ENCODE measurements at places on chromosomes 6 and 20.

GRCh38 chr6:124482071-124482491 is 480.2 kb upstream of the RNF217 start:
- no peak for DNase-seq

GRCh38 chr6:44102527-44102926 is 24.7 kb downstream of the MRPL14 start:
- DNase-seq, result no peak

- peak; percentile 32 for DNase-seq
Observed at GRCh38 chr6:155314773-155315515, 660 bp upstream of the TFB1M start.

GRCh38 chr20:24131684-24132083 is 143.1 kb upstream of the GGTLC1 start:
- DNase-seq, result no peak

GRCh38 chr20:62328684-62329388 is 26.0 kb downstream of the ADRM1 start:
- no peak for DNase-seq

DNA sequence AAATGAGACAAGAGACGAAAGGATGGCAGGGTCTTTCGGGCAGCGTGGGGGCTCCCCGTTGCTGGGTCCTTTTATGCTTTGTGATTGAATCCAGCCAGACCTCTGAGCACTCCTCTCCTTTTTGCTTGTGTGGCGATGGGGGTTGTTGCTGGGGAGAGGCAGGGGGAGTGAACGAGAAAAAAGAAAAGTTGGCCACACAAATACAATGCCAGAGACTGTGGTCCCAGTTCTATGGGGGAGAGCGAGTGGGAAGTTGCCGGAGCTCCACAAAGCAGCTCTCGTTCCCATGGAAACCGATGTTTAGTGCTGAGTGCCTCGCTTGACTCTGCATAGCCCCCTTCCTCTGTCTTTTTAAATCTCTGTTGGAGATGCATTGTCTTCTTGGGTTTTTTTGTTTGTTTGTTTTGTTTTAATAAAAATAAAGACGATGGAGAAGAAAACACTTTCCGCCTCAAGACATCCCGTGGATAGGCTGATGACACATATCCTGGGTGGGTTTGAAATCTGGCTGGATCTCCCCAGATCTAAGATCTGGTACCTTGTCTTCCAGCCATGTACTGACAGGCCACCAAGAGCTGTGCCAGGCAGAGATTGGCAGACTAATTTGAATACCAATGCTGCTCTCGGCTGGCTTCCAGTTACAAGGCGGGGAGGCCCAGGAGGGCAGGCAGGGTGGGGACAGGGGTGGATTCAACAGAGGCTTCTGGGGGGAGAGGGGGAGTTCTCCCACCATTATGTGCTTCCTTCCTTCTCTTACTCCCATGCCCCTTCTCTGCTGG is 529.3 kb downstream of the QKI start:
- DNase-seq, result no peak

- no peak for DNase-seq
Observed at GRCh38 chr20:1462001-1462400, 4.6 kb downstream of the NSFL1C start.

GRCh38 chr6:91243436-91243835 is 656.6 kb upstream of the MAP3K7 start:
- no peak for DNase-seq

DNA sequence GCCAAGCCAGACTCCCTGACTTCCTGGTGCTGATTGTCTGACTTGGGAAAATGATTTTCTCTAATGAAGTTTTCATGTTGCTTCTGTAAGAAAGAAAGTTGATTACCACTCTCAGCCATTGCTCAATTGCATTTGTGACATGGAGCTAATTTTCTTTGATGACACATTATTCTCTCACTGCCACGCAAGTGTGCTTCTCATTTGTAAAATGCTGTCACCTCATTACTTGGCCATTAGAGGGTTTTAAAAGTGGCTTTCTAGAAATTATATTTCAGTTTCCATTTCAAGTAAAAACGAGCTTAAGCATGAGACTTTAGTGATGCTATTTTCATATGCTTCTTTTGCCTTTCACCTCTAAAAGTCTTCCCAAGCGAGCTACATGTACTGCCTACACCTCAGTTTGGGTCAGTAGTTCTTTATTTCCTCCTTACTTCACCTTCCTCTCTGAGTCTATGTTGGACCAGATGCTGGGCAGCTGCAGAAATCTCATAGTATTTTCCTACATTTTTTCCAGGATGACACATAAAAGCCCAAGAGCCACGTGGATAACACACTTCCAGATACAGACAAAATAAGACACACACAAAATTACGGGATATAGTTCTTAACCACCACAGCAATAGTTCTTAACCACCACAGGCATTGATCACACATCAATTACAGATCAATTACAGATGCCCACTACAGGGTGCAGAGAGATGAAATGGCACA is 6.3 kb upstream of the FAM210B start:
- DNase-seq, result no peak

DNA sequence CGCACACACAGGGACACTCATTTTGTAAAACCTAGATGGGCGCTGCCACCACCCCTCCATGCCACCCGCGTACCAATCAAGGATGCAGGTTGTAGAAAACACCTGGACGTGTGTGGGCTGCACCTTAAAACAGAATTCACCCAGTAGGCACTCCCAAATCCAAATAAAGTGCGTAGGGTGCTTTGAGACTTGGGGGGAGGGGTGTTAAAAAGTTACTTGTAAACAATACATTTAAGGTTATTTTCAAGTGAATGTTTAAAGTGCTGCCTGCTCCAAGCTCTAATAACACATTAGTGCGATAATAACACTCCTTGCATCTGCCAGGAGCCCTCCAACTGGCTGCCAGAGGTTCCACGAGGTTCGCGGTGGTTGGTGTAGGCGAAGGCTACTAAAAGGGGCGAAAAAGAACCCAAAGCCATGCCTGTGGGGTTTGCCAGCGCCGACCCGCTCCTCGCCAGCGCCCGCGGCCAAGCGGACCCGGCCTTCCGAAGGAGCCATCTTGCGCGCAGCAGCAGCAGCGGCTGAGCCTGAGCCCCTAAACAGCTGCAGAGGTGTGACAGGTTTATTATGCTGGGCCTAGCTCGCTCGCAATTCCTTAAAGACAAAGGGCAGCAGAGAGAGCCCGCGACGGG is 11.5 kb downstream of the FOXC1 start:
- no peak for DNase-seq

DNA sequence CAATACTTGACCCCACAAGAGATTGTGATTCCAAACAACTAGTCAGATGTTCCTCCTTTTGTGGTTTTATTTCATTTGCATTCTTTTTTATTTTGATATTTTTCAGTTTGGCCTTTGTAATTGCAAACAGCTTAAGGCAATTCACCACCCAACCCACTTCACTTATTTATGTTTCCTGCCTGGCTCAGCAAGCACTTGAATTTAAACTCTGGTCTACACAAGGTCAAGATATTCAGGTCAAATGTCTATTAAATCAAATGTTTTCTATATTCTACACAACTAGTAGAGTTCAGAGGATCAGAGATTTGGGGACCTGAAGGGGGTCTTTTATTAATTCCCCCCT is 100.1 kb downstream of the SGK1 start:
- DNase-seq, result no peak

DNA sequence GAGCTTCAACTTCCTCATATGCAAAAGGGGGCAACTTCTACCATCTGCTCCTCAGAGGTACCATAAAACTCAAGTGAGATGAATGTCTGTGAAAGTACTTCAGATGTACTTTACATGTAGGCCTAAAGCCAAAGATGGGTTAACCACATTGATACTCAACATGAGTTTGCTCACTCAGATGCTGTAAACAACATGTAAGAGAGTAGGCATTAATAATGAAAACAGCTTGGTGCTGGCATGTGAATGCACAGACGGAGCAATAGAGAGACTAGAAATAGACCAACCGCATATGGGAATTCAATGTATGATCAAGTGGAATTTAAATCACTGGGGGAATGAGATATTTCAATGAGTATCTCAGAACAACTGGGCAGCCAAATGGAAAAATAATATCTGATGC is 143.8 kb upstream of the CDYL start:
- no peak for DNase-seq

DNA sequence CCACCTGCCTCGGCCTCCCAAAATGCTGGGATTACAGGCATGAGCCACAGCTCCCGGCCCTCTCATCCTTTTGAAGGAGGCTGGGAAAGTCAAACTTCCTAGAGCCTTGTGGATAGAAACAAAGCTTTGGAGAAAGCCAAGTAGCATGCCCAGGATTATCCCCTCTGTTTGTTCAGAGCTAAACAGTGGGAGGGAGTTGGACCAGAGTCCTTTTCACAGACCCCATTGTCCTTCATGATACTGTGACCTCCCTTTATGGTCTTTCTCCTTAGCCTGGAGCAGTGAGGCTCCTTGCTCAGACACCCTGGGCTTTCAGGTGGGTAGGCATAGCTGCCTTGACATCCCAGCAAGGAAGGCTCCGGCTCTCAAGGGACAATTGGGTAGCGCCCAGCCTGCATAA is 25.4 kb downstream of the ARFGEF3 start:
- DNase-seq, result no peak

DNA sequence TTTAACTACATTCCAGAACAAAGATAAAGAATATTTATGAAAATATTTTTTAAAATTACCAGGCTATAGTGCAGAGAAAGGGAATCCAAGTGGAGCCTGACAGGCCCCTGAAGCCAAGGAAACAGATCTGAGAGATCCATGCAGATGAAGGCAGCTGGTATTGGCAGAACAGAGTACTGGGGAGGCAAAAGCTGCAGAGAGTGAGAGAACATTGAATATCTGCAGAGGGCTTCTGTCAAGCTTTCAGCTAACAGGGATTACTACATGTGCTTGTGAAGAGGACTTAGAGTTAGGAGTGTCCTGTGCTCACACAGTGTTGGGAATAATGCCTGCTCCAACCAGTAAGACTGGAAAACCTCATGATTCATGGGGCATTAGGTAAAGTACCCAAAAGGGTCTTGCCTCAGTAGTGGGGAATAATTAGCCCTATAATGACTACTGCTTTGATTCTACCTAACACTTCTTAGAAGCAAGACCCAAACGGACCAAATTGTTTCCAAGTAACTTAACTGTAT is 657.2 kb downstream of the DHX35 start:
- DNase-seq, result no peak

GRCh38 chr20:56974499-56975250 is 291.8 kb downstream of the BMP7 start:
- DNase-seq, result no peak

DNA sequence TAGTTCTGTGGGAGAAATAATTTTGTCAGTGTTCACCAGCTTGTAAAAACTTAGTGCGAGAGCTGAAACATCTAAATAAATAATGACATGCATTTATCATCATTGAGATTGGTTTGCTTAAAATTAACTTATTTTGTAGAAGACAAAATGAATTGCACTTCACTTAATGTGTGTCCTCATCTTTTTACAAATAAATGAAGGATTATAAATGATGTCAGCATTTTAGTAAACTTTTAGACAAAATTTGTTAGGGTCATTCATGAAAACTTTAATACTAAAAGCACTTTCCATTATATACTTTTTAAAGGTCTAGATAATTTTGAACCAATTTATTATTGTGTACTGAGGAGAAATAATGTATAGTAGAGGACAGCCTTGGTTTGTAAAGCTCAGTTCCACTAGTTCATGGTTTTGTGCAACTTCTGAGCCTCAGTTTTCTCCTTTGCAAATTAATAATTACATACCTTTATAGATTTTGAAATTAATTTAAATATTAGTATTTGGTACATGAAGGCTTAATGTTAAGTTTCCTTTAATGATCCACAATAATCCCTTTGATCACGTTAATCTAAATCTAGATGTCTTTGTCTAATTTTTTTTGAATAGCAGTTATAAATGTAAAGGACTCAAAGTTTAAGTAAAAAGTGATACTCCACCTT is 9.2 kb downstream of the LOC128125822 start:
- DNase-seq, result no peak

DNA sequence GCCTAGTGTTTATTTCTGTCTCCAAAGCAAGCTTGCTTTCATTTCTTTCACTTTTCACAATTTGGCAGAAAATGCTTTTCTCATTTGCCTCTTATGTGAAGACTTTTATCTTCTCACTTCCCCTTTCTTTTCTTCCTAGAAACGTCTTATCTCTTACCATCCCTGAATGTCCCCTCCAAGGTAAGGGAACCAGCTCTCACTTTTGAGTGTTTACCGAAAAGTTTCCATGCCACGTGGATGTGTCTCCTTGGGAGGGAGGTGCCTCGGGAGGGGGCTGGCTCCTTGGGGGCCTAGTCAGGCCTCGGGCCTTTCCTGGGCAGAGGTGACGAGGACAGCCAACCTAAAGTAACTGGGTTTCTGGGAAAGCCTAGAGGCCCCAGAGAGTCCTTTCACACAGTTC is 127.4 kb downstream of the CD24 start:
- DNase-seq, result no peak

All from stimulated activated CD8-positive, alpha-beta memory T cell treated with anti-CD3 and anti-CD28 coated beads, Interleukin-2, amount 100 ng/mL, for 48 hours (primary cell).